ENCODE measurements at places on chromosomes 13 and 19. TPM values are rescaled to one million over a fixed set of nuclear protein-coding genes. Genes with fewer than 3 reads are reported as not detected.

Gene DAND5
- total RNA-seq: not detected

Gene SLC25A41
- not detected for total RNA-seq

Gene THSD8
- 30.7 TPM for total RNA-seq

Gene KIR3DL1
- not detected for total RNA-seq

Gene ICAM4
- total RNA-seq: not detected

Gene KLK12
- total RNA-seq: not detected

Gene ZSCAN22
- 2.5 TPM for total RNA-seq

Gene CACNG7
- 0.74 TPM for total RNA-seq

Gene MEX3D
- 33.1 TPM for total RNA-seq

Gene TMEM86B
- total RNA-seq: 1.7 TPM

Gene APC2
- 0.31 TPM for total RNA-seq

Gene KLK7
- not detected for total RNA-seq

Gene ZNF729
- total RNA-seq: not detected

Gene DOCK6
- total RNA-seq: 29.3 TPM

Gene CYP2A6
- total RNA-seq: not detected

Gene KLK10
- not detected for total RNA-seq

Gene CACNG8
- 0.04 TPM for total RNA-seq

Gene KIR2DL4
- not detected for total RNA-seq

Gene KCNRG
- 0.63 TPM for total RNA-seq

Gene SPRY2
- total RNA-seq: 38.4 TPM

Gene CEACAM16
- total RNA-seq: not detected

Gene ZSWIM9
- 4.9 TPM for total RNA-seq

Gene ZNF793
- total RNA-seq: 3.0 TPM

Gene KIR2DL3
- not detected for total RNA-seq

Gene PDE4A
- total RNA-seq: 19.0 TPM

Gene NLRP4
- not detected for total RNA-seq

Gene MAP2K7
- 25.3 TPM for total RNA-seq

Gene CCDC194
- total RNA-seq: not detected

Gene MCEMP1
- not detected for total RNA-seq

Gene C13orf42
- not detected for total RNA-seq

Gene DBP
- total RNA-seq: 4.5 TPM

Gene PSG6
- 0.37 TPM for total RNA-seq

Gene RASIP1
- total RNA-seq: not detected

Gene ZNF112
- 3.6 TPM for total RNA-seq

Gene TM9SF2
- 117 TPM for total RNA-seq

Gene SIGLECL1
- not detected for total RNA-seq

Gene HSPBP1
- 47.1 TPM for total RNA-seq

Gene KLK14
- total RNA-seq: 0.21 TPM

Gene GRK1
- not detected for total RNA-seq

Gene SAE1
- total RNA-seq: 181 TPM

Gene GPR183
- not detected for total RNA-seq

Gene F10
- 10.3 TPM for total RNA-seq

Gene AP1M2
- not detected for total RNA-seq

Gene IL17D
- total RNA-seq: 0.64 TPM

Gene NECTIN2
- 150 TPM for total RNA-seq

Gene MEIOSIN
- not detected for total RNA-seq

Gene NDUFA3
- 150 TPM for total RNA-seq

Gene ZNF726
- 1.1 TPM for total RNA-seq

Gene PSG11
- 0.17 TPM for total RNA-seq

Gene OR4F17
- total RNA-seq: not detected

Gene CEBPA
- 0.21 TPM for total RNA-seq

Gene MBNL2
- total RNA-seq: 106 TPM

Gene LILRA1
- total RNA-seq: not detected

Data from HFFc6 (cell line).